Activated CD8-positive, alpha-beta memory T cell treated with anti-CD3 and anti-CD28 coated beads for 1 hour (primary cell): ENCODE measurements at places on chromosomes 4 and X.

GRCh38 chr4:82362565-82362964 lies 11.2 kb downstream of the HNRNPD start:
- DNase-seq = no peak

DNA sequence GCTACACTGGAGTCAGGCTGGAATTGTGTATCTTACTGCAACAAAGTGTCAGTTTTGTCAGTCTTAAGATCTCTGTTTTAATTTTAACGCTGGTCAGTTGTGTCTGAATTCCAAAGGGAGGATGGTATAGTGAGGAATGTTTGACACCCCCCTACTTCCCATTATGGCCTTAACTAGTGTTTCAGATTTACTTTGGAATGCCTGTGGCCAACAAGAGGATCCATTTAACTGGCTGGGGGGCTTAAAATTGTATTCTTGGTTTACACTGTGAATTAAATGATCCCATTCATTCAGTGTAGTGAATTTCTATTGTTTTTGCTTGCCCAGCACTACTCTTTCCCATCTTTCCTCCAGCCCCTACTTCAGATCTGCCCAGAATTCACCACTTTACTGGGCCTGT lies 75.8 kb upstream of the IQCM start:
- no peak for DNase-seq

- no peak for DNase-seq
Observed at GRCh38 chr4:108034565-108034964, 44.9 kb downstream of the HADH start.

- DNase-seq = no peak
Observed at GRCh38 chr4:5337731-5338130, 286.5 kb downstream of the STK32B start.

DNA sequence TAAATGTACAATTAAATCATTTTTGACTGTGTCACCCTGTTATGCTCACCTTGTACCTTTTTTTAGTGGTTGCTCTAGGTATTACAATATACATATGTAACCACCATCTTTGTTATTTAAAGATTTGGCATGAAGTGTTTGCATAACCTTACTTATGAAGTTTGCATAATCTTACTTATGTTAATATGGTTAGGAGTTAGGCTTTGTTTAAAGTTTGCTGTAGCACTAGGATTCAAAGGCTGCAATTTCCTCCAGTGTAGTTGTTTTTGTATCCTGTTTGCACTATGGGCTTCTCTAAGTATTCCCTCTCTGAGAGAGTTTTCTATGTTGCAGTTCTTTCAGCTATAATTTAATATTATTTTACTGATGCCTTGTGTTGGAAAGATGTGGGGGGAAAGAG lies 15.0 kb upstream of the GSPT2 start:
- no peak for DNase-seq

- no peak for DNase-seq
Observed at GRCh38 chrX:23773601-23774175, 9.3 kb upstream of the SAT1 start.

DNA sequence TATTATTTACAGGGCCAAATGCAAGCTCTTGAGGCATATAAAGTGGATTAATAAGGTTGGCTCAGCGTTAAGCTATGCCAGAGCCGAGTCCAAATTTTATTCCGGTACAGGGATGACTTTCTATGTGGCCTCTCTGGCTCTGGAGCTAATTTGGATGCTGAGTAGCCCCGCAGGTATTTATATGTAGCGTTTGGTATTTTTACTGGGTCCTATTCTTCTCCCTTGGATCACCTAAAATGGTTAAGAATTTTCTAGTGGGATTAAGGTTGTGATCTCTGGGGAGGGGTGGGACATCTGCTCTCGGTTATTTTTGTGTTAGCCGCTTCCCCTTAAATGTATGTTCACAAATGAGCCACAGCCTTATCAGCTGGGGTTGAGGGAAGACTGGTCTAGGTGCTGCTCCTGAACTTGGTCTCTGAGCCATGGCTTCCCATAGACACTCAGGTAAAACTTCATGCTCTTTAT lies 49.4 kb downstream of the FHL1 start:
- no peak for DNase-seq

DNA sequence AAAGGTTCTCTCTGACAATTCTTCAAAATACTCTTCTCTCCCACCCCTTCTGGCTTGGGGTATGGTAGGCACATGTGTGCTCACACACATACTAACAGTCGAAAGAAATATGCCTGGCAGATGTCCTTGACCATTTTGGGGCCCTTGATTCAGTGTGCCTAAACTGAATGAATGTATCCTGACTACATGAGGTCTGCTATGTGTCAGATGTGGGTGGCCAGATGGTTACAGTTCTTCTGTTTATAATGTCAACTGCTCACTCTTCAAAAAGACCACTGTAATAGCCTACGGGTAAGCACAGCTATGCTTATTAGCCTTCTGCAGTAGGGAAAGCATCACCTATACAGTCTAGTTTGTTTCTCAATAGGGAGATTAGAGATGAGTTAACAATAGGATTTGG lies 63.7 kb upstream of the VEGFC start:
- no peak for DNase-seq

DNA sequence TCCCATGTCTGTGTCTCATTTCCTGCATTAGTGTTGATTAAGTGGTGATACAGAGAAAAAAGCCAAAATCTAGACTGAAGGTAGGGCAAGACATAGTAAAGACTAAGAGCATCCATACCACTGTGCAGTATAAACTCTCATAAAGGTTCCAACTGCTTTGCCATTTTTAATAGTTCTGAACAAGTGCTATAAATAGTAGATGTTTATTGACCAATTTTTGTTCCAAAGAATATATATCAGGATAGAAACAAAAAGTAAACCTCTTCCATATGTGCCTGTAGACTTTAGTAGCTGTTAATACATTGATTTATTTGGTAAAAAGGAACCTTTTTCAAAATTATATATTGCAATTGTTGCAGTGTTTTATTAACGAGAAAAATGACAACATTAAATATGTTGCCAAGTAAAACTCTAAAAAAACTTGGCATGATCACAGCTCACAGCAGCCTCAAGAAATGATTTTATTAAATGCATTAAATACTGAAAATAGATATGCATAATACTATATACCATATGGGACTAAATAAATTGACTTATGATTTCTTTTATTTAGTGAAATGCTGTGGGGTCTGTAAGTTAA lies 22.3 kb upstream of the AASDH start:
- no peak for DNase-seq

DNA sequence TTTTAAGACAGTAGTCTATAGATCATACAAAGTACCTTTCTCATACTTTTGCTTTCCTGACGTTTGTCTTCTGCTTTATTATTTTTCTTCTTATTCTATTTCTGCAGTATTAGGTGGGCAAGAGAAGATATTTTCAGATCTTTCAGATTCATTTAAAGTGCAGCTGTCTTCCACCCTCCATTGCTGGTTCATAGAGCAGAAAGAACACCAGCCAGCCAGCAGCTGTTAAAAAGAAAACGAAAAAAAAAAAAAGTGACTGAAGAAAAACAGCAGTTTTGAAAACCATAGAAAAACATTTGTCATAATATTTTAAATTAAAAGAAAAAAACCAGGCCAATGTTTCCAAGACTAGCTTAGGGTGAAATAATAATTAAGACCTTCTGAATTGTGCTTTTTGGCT lies 42.9 kb downstream of the SMAD1 start:
- no peak for DNase-seq

- no peak for DNase-seq
Observed at GRCh38 chrX:155070663-155070974, 317 bp downstream of the CMC4 start.

GRCh38 chrX:51571874-51572273 lies 46.8 kb downstream of the CENPVL3 start:
- no peak for DNase-seq

GRCh38 chr4:113882668-113883067 lies 96.8 kb downstream of the ARSJ start:
- DNase-seq = no peak

DNA sequence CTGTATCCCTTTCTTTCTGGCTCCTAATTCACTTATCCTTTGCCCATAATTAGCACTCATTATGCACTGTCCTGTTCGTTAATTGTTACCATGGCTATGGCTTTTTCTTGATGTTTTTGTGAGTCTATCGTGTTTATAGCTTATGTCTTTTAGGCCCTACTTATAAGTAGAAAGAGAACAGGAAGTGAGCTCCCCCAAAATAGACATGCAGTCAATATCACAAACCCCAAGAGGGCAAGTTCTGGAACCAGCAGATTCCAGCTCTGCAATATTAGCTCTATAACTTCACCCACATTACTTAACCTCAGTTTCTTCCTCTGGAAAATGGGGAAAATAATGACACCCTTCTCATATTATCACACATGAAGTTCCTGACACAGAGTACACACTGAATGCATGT lies 7.4 kb upstream of the HS3ST1 start:
- no peak for DNase-seq

DNA sequence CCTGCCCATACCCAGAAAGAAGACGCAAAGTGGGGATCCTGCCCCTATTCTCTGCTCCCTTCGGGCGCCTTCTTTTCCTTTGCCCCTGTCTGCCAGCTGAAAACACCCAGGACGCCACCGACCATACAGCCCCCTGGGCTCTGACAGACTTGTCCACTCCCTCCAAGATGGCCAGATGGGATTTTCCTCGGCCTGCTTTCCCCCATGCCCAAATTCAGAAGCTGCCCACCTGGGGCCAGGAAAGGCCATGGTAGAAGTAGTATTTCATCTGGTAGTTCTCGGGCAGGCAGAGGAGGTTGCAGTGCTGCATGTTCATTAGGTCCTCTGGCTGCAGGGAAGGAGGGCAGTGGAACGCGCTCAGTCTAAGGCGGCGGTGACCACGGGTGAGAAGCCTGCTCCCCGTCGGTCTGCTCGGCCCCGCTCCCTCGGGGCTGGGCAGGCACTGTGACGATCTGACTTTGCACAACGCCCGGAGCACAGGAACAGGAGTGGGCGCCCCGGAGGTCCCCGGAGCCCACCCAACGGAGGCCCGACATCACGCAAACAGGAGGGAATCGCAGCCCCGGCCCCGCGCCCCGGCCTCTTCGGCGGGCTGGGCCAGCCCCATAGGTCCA lies 582 bp downstream of the NAA10 start:
- DNase-seq = no peak

DNA sequence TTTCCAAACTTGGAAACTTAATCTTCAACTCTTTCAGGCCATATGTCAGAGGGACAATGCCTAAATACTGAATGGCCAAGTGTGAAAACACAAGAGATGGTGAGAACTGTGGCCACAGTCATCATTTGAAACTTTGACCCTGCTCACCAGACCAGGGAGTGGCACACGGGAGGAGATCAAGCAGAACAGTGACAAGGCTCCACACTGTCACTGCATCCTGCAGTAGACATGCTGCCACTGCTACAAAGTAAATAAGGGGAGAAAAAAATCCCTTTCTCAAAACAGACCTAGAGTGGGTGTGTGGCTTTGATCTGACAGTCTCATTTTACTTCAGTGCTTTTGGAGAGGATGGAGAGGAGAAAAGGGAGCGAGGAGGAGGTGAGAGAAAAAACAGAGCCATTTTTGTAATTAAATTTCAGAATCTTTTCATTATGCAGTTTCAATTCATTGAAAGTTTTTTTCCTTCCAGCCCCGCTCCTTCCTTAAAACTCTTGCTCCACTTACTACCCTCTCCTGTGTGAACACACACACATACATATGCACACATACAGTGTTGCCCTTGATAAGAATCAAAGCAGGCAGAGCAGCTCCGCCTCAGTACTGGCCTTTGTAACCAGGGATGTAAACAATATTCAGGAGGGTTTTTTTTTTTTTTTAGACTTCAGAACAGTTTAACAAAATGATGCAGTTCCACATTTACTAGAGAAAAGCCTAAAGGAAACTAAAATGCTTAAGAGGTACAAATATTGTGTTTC lies 34.4 kb downstream of the NEXMIF start:
- no peak for DNase-seq

- no peak for DNase-seq
Observed at GRCh38 chr4:1090036-1090435, 23.3 kb downstream of the RNF212 start.

DNA sequence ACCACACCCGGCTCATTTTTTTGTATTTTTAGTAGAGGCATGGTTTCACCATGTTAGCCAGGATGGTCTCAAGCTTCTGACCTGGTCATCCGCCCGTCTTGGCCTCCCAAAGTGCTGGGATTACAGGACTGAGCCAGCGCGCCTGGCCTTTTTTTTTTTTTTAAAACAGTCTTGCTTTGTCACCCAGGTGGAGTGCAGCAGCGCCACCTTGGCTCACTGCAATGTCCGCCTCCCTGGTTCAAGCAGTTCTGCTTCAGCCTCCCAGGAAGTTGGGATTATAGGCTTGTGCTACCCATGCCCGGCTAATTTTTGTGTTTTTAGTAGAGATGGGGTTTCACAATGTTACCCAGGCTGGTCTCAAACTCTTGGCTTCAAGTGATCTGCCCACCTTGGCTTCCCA lies 28.9 kb downstream of the ZFX start:
- DNase-seq = no peak

DNA sequence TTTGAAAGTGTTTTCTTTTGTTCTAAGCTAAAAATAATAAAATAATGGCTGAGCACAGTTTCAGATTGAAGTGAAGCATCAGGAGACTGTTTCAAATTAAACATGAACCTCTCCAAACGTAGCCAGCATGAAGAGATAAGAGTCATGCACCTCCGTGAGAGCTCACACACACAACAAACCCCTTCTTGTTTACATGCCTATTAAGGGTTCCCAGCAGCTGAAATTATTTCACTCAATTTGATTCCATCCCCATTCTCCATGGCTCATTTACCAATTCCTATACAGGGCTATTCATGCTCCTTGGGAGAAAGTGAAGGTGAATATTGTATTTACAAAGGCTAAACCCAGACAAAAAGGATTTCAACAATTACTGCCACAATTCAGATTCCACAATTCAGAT lies 954.1 kb upstream of the INTU start:
- no peak for DNase-seq

DNA sequence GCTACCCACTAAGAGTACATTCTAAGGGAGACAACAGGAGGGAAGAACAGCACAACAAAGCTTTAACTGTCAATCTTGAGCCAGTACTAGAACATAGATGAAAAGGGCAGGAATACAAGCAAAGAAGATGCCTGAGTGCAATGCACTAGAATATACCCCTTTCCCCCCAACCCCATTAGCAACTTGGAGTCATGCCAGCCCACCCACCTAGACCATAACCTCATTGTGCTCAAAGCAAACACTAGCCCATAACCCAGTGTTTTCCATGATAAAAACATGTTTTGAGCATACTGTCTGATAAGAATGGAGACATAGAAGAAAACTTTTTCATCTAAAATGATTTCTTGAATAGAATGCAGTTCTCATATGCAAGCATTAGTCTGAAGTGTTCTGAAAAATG lies 183.2 kb downstream of the RAP1GDS1 start:
- DNase-seq = no peak

GRCh38 chr4:112520598-112521122 lies 4.7 kb upstream of the NEUROG2 start:
- DNase-seq = no peak

- DNase-seq = no peak
Observed at GRCh38 chr4:110007217-110007616, 94.5 kb downstream of the EGF start.
